Stimulated activated CD4-positive, alpha-beta T cell treated with anti-CD3 and anti-CD28 coated beads, Interleukin-2, amount 100 ng/mL, for 24 hours (primary cell): ENCODE measurements at places on chromosomes 7 and 10.

DNA sequence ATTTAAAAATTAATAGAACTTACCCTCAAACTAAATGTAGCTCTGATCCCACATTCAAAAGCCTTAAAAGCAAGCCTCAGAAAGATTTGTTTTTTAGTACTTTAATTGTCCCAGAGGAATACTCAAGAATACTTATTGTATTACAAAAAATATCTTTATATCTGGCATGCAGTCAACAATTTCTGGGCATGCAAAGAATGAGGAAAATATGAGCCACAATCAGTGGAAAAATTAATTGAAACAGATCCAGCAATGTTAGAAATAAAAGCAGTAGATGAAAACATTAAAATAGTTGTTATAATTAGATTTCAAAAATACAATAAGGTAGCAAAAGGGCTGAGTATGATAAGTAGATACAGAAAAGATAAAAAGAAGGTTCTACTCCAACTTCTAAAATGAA is 154.7 kb downstream of the PON1 start:
- DNase-seq, result no peak

- no peak for DNase-seq
Measured at GRCh38 chr7:111272092-111272491, 181.2 kb downstream of the LRRN3 start.

DNA sequence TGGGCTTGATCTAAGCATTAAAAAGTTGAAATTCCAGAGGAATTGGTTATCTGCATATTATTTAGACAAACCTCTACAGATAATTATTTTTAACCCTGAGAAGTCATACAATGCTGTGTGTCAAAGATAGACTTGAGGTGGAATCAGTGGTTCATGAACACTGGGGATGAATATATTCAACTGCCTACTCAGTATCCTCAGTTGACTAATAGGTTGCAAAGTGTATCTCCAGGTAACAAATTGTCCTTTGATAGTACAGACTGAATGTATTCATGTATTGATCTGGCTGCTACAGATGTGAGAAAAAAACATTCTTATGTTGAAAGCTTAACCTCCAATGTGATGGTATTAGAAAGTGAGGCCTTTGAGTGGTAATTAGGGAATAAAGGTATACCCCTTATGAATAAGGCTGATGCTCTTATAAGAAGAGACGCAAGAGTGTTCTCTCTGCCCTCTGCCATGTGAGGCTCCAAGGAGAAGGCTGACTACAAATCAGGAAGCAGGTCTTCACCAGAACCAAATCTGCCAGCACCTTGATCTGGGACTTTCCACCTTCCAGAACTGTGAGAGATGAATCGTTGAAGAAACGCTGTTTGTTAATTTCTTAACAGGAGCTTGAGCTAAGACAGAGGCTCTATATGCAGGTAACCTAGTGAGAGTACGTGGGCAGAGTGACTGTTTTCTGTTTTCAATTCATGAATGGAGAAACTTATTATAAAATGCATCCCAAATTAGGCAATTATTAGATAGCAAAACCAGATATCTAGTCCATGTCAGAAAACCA is 7.5 kb downstream of the MRPL32 start:
- DNase-seq, result no peak

GRCh38 chr7:44971902-44972441 is 6.8 kb downstream of the MYO1G start:
- no peak for DNase-seq

GRCh38 chr10:92111336-92111939 is 179.4 kb downstream of the CPEB3 start:
- DNase-seq, result no peak

DNA sequence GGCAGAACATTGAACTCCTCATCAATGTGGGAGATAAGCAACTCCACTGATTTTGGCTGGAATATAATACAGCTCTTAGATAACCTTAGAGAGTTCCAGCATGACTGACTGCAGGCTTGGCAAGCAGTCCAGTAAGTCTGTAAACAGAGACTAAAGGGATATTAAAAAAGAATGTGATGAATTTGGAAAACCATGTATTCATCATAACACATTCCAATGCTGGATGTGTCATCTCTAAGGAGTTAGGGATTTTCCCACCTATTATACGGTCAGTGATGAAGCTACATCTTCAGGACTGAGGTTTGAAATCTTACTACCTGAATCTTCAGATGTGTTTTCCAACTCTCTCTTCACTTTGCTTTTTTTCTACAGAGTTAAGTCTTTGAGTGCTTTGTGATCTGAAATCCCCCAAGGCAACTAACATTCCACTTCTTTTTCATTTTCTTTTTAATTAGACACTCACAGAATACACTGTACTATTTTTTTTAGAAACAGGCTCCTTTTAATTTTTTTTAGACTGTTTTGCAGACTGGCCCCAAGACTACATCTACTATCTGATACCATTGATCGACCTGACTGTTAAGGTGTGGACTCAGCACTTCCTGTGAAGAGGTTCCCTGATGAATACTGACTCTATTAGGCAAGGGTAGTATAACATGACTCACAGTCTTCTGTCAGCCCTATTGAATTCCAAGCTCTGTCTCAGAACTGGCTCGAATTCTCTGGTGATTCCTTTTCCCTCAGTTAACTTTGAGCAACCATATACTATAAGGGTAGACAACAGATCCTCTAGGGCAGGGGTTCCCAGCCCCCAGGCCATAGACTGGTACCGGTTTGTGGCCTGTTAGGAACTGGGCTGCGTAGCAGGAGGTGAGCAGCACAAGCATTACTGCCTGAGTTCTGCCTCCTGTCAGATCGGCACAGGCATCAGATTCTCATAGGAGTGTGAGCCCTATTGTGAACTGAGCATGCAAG is 678.2 kb downstream of the GRM8 start:
- DNase-seq, result no peak

- no peak for DNase-seq
Measured at GRCh38 chr7:158458716-158459282, 128.8 kb downstream of the PTPRN2 start.

- no peak for DNase-seq
Measured at GRCh38 chr10:131657318-131657984, 243.4 kb upstream of the PPP2R2D start.

GRCh38 chr7:7702826-7703225 is 15.6 kb downstream of the RPA3 start:
- no peak for DNase-seq

DNA sequence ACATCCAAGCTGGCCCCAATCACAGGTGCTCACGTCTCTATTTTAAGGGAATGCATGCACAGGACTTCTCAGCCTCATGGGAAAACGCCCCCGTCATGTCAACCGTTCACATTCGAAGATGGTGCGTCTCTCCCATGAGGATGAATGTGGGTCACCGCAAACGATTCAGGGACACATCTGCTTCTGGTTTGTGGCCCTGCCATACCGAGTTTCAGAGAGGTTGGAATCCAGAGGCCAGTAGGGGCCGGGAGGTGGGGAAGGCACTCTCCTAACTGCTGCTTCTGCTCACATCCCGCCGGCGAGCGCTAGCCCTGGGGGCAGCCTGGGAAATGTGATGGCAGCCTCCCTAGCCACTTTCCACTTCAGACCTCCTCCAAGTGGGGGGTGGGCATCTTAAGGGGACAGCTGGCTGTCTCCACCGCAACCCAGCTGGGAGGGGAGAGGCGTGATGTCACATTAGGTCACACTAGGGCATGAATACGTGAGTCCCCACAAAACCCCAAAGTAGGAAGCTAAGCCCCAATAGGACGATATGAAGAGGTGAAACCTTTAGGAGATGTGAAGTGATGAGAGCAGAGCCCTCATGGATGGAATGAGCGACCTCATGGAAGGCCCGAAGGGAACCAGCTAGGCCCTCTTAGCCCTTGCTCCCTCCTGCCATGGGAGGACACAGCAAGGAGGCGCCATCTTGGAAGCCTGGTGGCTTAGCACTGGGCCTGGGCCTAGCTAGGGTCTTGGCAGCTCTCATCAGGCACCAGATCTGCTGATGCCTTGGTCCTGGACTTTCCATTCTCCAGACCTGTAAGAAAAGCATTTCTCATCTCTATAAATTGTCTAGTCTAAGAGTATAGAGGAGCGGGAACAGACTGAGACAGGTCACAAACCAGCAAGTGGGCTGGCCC is 107.8 kb downstream of the TCERG1L start:
- DNase-seq, result no peak

DNA sequence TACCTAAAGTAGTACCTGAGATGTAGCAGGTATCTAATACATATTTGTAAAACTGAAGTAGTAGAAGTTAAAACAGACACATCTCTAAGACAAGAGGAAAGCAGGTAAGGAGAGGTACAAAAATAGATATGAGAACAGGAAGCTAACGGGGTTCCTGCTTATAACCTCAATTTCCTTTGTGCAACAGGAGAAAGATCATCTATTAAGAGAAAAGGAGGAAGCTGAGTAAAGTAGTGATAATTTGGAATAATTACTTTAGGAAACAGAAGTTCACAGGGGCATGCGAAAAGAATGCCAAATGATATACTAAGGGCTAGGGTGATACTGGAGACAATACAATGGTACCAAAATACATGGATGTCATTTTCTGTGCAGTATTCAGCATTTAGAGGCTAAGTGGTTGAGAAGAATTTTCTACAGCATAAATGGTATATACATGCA is 108.7 kb downstream of the NRBF2 start:
- no peak for DNase-seq

DNA sequence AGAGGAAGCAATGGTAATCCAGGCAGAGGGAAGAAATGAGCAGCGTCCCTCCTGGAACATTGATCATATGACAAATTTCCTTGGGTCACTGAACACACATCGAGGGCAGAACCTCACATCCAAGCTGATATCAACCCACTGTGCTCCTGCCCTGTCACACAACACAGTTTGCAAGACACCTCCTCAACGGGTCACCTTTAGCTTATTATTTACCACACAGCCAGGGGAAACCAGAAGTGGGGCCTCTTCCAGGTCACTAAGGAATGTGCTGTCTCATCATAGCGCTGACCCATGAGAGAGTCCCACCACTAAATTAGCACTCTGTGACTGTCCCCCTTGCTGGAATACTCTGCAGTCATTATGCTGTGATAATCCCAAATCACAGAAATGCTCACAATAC is 69.7 kb upstream of the PPP1R3C start:
- DNase-seq, result no peak

DNA sequence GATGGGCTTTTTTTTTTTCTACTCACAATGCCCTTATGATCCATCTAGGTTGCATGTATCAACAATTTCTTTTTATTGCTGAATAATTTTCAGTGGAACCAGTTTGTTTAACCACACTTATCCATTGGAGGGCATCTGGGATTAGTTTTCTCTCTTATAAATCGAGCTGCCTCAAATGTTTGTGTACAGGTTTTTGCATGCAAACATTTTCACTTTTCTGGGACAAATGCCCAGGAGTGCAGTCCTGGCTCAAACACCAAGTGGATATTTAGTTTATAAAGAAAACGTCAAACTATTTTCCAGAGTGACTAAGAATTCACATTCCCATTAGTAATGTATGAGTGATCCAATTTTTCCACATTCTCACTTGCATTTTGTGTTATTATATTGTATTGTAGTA is 313.4 kb downstream of the CXCL12 start:
- DNase-seq, result no peak

GRCh38 chr7:128171342-128171918 is 69.6 kb upstream of the LEP start:
- no peak for DNase-seq

DNA sequence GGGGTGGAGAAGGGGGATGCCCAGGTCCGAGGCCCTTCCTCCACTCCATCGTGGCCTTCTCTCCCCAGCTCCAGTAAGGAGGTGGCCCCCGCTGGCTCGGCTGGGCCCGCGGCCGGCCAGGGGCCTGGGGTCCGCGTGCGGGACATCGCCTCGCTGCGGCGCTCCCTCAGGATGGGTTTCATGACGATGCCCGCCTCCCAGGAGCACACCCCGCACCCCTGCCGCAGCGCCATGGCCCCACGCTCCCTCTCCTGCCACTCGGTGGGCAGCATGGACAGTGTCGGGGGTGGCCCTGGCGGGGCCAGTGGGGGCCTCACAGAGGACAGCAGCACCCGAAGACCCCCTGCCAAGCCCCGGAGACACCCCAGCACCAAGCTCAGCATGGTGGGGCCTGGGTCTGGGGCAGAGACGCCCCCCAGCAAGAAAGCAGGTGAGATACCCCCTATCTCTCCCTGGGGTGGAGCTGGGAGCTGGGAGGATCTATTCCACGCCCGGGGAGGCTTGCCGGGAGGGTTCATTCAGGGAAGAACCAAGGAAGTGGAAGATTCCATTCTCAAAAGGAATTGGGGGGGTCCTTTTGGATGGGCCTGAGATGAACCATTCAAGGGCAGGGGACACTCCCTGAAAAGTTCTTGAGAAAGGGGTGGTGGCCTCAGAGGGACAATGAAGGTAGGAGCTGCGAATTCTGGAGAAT is 3.2 kb downstream of the NYAP1 start:
- DNase-seq, result no peak

GRCh38 chr10:28157379-28157778 is 145.5 kb downstream of the MPP7 start:
- no peak for DNase-seq

- no peak for DNase-seq
Measured at GRCh38 chr10:24821986-24822385, 98.3 kb upstream of the ARHGAP21 start.

DNA sequence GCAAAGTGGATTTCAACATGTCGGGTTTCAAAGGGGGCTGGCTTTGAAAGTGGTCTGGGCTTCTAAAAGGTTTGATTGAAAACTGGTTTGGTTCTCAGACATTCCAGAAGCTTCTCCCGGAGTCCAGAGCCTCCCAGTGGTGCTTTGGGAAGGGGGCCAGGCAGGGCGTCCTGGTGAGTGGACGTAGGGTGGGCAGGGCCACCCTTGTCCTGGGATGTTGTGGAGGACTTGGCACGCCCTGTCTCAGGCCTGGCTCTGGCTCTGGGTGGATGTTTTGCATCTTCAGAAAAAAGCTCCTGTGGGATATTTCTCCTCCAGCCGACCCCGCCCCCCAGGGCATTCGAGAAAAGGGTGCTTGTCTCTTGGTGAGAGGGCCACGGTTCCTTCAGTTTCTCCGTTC is 31.2 kb downstream of the GRIFIN start:
- no peak for DNase-seq

DNA sequence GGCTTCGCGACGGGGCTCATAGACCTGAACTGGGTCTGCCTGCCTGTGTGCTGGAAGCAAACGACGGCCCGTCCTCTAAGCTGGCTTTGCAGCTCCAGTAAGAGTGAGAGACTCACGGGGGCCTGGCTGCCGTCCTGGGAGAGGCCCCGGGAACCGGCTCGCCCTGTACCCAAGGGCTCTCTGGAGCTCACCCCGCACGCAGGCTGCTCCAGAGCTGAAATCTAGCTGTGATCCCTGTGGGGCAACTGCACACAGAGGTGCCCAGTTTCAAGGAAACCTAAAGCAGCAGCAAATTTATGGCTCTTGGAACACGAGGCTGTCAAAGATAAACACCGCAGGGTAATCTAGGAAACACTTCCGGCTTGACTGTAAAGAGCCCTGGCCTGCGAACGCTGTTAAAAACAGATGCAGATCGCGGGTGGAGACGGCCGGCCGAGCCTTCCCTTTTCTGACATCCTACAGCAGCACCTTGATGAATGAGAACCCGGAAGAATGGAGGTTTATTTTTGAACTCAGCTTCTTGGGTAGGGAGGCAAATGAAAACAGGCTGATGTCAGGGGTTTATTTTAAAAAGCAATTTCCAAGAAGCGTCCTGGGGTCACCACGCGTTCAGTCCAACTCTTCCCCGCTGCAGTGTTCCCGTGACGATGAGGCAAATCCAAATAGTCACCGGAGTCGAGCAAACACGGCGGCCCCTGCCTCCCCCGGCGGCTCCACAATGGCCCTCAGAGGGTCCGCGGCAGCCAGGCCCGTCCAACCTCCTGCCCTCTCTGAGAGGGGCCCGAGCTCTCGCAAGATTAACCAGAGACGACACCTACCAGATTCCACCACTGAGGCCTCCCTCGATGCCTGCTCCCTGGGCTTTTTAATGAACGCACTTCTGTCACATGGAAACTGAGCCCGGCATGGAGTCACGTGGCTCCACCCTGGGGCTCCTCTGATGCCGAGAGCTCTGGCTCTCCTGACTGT is 29.6 kb downstream of the AMZ1 start:
- no peak for DNase-seq
